Tibial nerve (tissue), 4 donors: ENCODE measurements at places on chromosomes 1 and 21.
A peak's percentile ranks its signal among the peaks of the same experiment; 100 is the strongest.

DNA sequence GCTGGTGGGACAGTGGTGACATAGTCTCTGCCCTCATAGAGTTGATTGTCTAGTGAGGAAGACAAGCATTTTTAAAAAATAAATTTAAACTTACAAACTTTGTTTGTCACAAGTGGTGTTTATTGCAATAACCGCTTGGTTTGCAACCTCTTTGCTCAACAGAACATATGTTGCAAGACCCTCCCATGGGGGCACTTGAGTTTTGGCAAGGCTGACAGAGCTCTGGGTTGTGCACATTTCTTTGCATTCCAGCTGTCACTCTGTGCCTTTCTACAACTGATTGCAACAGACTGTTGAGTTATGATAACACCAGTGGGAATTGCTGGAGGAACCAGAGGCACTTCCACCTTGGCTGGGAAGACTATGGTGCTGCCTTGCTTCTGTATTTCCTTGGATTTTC, 58.4 kb downstream of the LAMC2 start:
- H3K4me3 ChIP-seq: no peak overlapping the region
- no peaks in the 10 kb centered on the region for H3K36me3 ChIP-seq
- no peaks in the 10 kb centered on the region for H3K27me3 ChIP-seq
- peak; percentile 92 for DNase-seq

GRCh38 chr1:29498126-29499103, 262.1 kb downstream of the PTPRU start:
- H3K4me3 ChIP-seq: no peak overlapping the region
- no peaks in the 10 kb centered on the region for H3K4me1 ChIP-seq
- H3K27me3 ChIP-seq: no peaks in the 10 kb centered on the region
- no peak for DNase-seq
- H3K27ac ChIP-seq: no peak overlapping the region

- H3K4me1 ChIP-seq: no peaks in the 10 kb centered on the region
- DNase-seq: no peak
- H3K27ac ChIP-seq: no peak overlapping the region
- H3K27me3 ChIP-seq: no peaks in the 10 kb centered on the region
These were observed 54.2 kb upstream of the NFIA start for GRCh38 chr1:61028136-61028535.

DNA sequence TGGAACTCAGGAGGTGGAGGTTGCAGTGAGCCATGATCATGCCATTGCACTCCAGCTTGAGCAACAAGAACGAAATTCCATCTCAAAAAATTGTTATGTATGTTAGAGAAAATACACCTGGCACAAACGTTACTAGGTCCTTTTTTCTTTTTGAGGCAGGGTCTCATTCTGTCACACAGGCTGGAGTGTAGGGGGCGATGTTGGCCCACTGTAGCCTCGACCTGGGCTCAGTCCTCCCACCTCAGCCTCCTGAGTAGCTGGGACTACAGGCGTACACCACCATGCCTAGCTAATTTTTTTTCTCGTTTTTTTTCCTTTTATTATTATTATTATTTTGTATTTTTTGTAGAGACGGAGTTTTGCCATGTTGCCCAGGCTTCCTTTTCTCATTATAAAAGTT, 4.4 kb downstream of the HAX1 start:
- no peaks in the 10 kb centered on the region for H3K36me3 ChIP-seq
- no peak overlapping the region for H3K4me3 ChIP-seq
- DNase-seq: no peak
- H3K4me1 ChIP-seq: peaks cover 16% of the 10 kb centered on the region

DNA sequence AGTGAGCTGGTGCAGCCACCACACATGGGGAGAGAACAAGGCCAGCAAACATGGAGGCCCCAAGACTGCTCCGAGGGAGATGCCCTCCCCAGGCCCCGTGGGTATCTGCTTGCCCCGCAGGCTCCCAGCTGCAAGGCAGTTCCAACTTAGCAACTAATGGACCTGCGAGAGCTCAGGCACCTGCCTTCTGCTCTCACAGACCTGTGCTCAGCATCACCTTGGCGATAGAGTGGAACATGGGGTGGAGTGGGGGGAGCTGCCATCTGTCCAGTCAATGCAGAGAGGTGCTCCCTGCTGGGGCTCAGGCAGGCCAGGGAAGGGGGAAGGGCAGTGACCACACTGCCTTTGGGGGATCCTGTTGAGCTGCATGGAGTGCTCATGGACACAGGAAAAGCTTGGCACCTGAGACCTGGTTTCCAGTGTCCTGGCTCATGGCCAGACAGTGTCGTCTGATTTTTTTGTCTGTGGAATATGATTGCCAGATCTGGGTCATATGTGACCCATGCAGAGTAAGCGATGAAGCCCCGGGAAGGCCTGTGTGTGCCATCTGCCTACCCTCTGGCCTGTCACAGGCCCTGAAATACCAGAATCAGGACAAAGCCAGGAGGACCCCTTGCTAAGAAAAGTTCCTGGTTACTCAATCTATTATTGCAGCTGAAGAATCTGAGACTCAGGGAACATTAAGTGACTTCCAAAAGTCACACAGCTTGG, 39.9 kb upstream of the TENT5C start:
- no peak for DNase-seq
- no peaks in the 10 kb centered on the region for H3K36me3 ChIP-seq
- no peak overlapping the region for H3K27ac ChIP-seq
- H3K4me1 ChIP-seq: no peaks in the 10 kb centered on the region
- H3K4me3 ChIP-seq: no peak overlapping the region

- H3K27me3 ChIP-seq: no peaks in the 10 kb centered on the region
- DNase-seq: no peak
These were observed 32.6 kb downstream of the KCNC4 start for GRCh38 chr1:110242731-110243130.

- H3K4me1 ChIP-seq: no peaks in the 10 kb centered on the region
- H3K27ac ChIP-seq: no peak overlapping the region
- no peak for DNase-seq
- H3K36me3 ChIP-seq: no peaks in the 10 kb centered on the region
These were observed 4.3 kb downstream of the AMPD1 start for GRCh38 chr1:114691061-114691460.

DNA sequence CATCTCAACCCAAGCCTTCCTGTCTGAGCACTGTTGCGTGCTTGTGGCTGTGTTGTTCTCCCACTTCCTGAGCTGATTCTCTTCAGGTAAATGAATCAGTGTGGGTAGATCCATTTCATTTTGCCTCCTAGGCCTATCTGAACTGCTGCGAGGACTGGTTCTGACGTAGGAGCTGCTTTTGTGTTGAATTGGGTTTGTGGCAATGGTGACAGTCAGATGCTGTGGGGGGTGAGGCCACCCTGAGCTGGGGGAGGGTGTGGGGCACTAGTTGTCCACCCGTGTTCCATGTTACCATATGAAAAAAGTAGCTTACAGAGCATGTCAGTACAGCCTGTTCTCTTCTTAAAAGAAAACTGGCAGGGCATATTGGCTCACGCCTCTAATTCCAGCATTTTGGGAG, 81.5 kb downstream of the MRPS6 start:
- no peak overlapping the region for H3K4me3 ChIP-seq
- DNase-seq: no peak
- H3K27ac ChIP-seq: peak overlapping the region; percentile 25
- no peaks in the 10 kb centered on the region for H3K27me3 ChIP-seq
- peaks cover 6% of the 10 kb centered on the region for H3K36me3 ChIP-seq

DNA sequence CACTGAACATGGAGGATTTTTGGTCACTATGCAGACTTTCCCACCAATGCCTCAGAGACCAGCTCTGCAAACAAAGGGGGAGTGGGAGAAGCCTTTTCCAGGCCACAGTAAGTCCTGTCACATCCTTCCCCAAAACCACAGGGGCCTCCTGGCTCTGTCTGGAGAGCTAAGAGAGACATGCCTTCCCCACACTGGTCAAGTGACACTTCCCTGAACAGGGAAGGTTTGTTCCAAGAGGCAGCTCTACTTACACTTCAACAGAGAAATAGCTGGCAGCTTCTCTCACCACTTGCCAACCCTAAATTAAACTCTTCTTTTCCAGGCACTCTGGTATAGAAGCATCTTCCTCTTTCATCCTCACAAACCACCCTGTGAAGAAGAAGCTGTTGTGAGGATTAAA, 39.7 kb downstream of the EDN2 start:
- no peak for DNase-seq
- H3K4me3 ChIP-seq: no peak overlapping the region
- H3K27me3 ChIP-seq: no peaks in the 10 kb centered on the region

DNA sequence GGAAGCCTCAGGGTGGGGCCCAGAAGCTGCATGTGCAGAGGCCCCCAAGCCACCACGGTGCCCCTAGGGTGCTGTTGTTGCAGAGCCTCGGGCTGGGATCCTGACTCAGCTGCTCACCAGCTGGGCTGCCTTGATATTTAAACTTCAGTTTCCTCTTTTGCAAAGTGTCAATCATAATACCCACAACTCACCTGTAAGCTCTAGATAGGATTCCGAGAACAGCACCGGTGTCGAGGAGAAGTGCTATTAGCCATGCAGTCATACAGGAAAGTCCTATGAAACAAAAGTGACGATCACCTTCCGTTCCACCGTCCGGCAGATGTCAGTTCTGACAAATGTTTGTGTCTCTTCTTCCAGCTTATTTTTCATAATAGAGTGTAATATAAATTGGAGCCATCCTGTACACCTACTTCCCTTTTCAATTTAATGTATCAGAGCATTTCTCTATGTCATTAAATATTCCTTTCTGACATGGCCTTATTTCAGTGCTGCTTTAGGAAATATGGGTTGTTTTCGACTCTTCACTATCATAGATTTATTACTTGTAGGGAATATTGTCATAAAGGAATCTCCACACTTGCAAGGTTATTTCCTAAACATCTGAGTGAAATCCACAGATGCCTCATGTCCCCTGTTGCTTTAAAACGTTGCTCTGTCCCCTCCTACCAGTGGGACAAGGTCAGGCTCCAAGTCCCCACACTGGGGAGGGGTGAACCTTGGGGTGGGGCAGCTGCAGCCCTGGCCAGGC, 100.8 kb downstream of the SIK1 start:
- no peak overlapping the region for H3K4me3 ChIP-seq
- no peaks in the 10 kb centered on the region for H3K27me3 ChIP-seq
- H3K27ac ChIP-seq: no peak overlapping the region
- no peak for DNase-seq
- H3K4me1 ChIP-seq: no peaks in the 10 kb centered on the region

DNA sequence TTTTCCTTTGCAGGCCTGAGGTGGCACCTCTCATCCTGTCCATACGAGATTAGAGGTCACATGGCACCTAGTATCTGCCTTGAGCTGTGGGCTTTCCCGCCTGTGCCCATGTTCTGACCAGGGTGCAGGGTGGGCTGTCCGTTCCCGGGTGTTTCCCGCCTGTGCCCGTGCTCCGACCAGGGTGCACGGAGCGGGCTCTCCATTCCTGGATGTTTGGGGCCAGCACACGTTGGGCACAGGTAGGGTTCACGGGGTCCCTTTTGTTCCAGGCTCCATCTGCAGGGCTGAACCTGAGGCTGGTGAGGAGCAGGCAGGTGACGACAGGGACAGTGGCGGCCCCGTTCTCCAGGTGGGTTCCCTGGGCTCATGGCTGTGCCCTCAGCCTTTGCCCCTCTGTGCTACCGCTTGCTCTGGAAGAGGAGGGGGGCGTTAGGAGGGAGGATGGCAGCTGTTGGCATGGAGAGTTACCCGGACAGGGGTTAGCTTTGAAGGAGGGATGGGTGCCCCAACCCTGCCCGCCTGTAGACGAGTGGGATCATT, 10.0 kb downstream of the RRP1 start:
- no peaks in the 10 kb centered on the region for H3K4me1 ChIP-seq
- H3K27me3 ChIP-seq: no peaks in the 10 kb centered on the region
- no peak overlapping the region for H3K4me3 ChIP-seq
- H3K27ac ChIP-seq: no peak overlapping the region
- DNase-seq: no peak

DNA sequence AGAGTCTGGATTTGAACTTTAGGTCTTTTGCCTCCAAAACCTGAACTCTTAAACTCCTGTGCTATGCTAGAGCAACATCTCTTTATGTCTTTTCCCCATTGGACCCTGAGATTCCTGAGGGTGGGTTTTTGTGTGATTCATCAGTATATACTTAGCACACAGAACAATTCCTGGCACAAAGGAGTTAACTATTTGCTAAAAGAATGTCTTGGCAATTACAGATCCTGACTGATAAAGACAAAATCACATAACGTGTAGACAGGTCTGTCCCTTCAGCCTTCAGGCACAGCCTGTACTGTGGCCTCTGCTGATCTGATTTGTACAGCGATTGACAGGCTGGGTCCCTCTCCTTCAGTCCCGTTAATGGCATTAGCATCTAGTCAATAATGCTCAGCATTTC, 162.4 kb upstream of the BEND5 start:
- no peak for DNase-seq
- H3K27ac ChIP-seq: no peak overlapping the region
- no peaks in the 10 kb centered on the region for H3K36me3 ChIP-seq
- no peak overlapping the region for H3K4me3 ChIP-seq

GRCh38 chr21:42861311-42861847, 18.0 kb downstream of the WDR4 start:
- no peak overlapping the region for H3K27ac ChIP-seq
- no peaks in the 10 kb centered on the region for H3K27me3 ChIP-seq
- H3K36me3 ChIP-seq: no peaks in the 10 kb centered on the region

- H3K27ac ChIP-seq: peak overlapping the region; percentile 93
- peaks cover 10% of the 10 kb centered on the region for H3K4me1 ChIP-seq
- H3K27me3 ChIP-seq: peaks cover 9% of the 10 kb centered on the region
- H3K36me3 ChIP-seq: no peaks in the 10 kb centered on the region
These were observed 20.7 kb downstream of the FOXO6 start for GRCh38 chr1:41381692-41382479.

- no peak overlapping the region for H3K4me3 ChIP-seq
- H3K36me3 ChIP-seq: no peaks in the 10 kb centered on the region
- no peaks in the 10 kb centered on the region for H3K4me1 ChIP-seq
These were observed 16.0 kb upstream of the POU3F1 start for GRCh38 chr1:38062361-38063288.

DNA sequence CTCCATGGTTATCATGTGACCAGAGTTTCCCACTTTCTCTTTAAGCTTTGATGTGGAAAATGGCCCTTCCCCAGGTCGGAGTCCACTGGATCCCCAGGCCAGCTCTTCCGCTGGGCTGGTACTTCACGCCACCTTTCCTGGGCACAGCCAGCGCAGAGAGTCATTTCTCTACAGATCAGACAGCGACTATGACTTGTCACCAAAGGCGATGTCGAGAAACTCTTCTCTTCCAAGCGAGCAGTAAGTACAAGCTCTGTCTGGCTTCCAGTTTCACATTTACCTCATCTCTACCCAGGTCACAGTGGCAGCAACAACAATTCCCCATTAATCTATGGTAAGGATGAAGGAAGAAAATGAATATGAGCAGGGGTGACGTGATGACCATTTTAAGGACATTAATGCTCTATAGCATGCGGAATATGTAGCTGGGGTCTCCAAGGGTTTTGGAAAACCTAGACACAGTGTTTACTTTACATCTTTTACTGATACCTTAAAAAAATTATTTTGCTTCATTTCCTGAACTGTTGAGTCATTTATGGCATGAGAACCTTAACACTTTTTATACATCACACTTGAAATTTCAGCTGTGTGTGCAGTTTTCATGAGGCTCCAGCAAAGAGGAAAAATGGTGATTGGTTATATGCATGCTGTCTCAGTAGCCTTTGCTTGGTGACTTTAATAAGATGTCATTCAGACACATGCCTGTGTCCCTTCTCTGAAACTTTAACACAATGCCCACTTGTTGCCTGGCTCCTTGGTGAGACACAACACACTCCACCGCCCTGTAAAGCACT, 286.3 kb upstream of the SGIP1 start:
- H3K36me3 ChIP-seq: no peaks in the 10 kb centered on the region
- no peak for DNase-seq
- no peak overlapping the region for H3K27ac ChIP-seq
- H3K4me1 ChIP-seq: peaks cover 18% of the 10 kb centered on the region

- H3K4me1 ChIP-seq: no peaks in the 10 kb centered on the region
- no peak overlapping the region for H3K27ac ChIP-seq
- no peaks in the 10 kb centered on the region for H3K36me3 ChIP-seq
- no peaks in the 10 kb centered on the region for H3K27me3 ChIP-seq
These were observed 24.2 kb upstream of the CR2 start for GRCh38 chr1:207429963-207430362.

- H3K4me3 ChIP-seq: no peak overlapping the region
- no peaks in the 10 kb centered on the region for H3K27me3 ChIP-seq
- no peaks in the 10 kb centered on the region for H3K4me1 ChIP-seq
- no peak for DNase-seq
These were observed 116.6 kb upstream of the SYT6 start for GRCh38 chr1:114270282-114270681.
